Adrenal gland (tissue), 19 donors: ENCODE measurements at places on chromosomes 4 and X. TPM values are rescaled to one million over a fixed set of nuclear protein-coding genes. Genes with fewer than 3 reads are reported as not detected.

Gene RPS6KA6
- total RNA-seq: 4.4 TPM

Gene DAPP1
- 0.42 TPM for total RNA-seq

Gene LANCL3
- 0.69 TPM for total RNA-seq

Gene TLR6
- total RNA-seq: 9.9 TPM

Gene XAGE1A
- not detected for total RNA-seq

Gene CLDN22
- total RNA-seq: not detected

Gene SLITRK4
- total RNA-seq: 38.7 TPM

Gene KCNE5
- total RNA-seq: not detected

Gene XPNPEP2
- 0.18 TPM for total RNA-seq

- no peak overlapping the region for H3K27ac ChIP-seq
- peaks cover 11% of the 10 kb centered on the region for H3K4me1 ChIP-seq
- no peaks in the 10 kb centered on the region for H3K27me3 ChIP-seq
- DNase-seq: no peak
Measured at GRCh38 chr4:53365121-53365485, 758 bp downstream of the SCFD2 start.

DNA sequence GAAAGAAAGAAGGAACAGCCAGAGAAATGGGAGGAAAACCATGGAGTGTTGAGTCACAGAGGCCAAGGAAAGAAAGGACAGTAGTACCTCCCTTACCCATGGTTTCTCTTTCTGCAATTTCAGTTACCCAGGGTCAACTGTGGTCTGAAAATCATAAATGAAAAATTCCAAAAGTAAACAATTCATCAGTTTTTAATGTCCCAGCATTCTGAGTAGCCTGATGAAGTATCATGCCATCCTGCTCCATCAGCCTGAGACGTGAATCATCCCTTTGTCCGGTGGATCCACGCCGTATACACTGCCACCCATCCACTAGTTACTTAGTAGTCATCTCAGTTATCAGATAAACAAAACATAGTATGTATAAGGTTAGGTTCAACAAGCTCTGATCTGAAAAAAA, 114.2 kb downstream of the COMMD8 start:
- H3K36me3 ChIP-seq: no peaks in the 10 kb centered on the region
- H3K4me1 ChIP-seq: no peaks in the 10 kb centered on the region
- no peaks in the 10 kb centered on the region for H3K27me3 ChIP-seq

- H3K27me3 ChIP-seq: no peaks in the 10 kb centered on the region
- no peak overlapping the region for H3K27ac ChIP-seq
- H3K4me1 ChIP-seq: no peaks in the 10 kb centered on the region
- no peak for DNase-seq
- H3K4me3 ChIP-seq: no peak overlapping the region
Measured at GRCh38 chr4:119648398-119648797, 19.8 kb upstream of the PDE5A start.

- no peaks in the 10 kb centered on the region for H3K36me3 ChIP-seq
- H3K27me3 ChIP-seq: peaks cover 33% of the 10 kb centered on the region
- no peak overlapping the region for H3K4me3 ChIP-seq
- no peak for DNase-seq
- H3K27ac ChIP-seq: no peak overlapping the region
Measured at GRCh38 chrX:101190736-101191135, 28.9 kb upstream of the DRP2 start.

- H3K4me1 ChIP-seq: no peaks in the 10 kb centered on the region
- no peaks in the 10 kb centered on the region for H3K27me3 ChIP-seq
- H3K4me3 ChIP-seq: no peak overlapping the region
- no peaks in the 10 kb centered on the region for H3K36me3 ChIP-seq
Measured at GRCh38 chr4:81562093-81562492, 90.4 kb upstream of the RASGEF1B start.

GRCh38 chrX:28177202-28177601, 196.0 kb upstream of the DCAF8L1 start:
- no peak for DNase-seq
- H3K36me3 ChIP-seq: no peaks in the 10 kb centered on the region
- no peak overlapping the region for H3K4me3 ChIP-seq
- no peak overlapping the region for H3K27ac ChIP-seq

- H3K4me3 ChIP-seq: no peak overlapping the region
- peaks cover 5% of the 10 kb centered on the region for H3K27me3 ChIP-seq
- H3K27ac ChIP-seq: no peak overlapping the region
- H3K4me1 ChIP-seq: no peaks in the 10 kb centered on the region
Measured at GRCh38 chrX:103475381-103475780, 43.9 kb downstream of the RAB40A start.

- H3K4me3 ChIP-seq: no peak overlapping the region
- no peaks in the 10 kb centered on the region for H3K4me1 ChIP-seq
- no peaks in the 10 kb centered on the region for H3K36me3 ChIP-seq
- H3K27ac ChIP-seq: no peak overlapping the region
- no peaks in the 10 kb centered on the region for H3K27me3 ChIP-seq
- no peak for DNase-seq
Measured at GRCh38 chr4:78154972-78155590, 98.0 kb downstream of the FRAS1 start.

- DNase-seq: no peak
- H3K27me3 ChIP-seq: no peaks in the 10 kb centered on the region
- no peaks in the 10 kb centered on the region for H3K4me1 ChIP-seq
Measured at GRCh38 chrX:44019911-44020310, 46.7 kb upstream of the NDP start.

DNA sequence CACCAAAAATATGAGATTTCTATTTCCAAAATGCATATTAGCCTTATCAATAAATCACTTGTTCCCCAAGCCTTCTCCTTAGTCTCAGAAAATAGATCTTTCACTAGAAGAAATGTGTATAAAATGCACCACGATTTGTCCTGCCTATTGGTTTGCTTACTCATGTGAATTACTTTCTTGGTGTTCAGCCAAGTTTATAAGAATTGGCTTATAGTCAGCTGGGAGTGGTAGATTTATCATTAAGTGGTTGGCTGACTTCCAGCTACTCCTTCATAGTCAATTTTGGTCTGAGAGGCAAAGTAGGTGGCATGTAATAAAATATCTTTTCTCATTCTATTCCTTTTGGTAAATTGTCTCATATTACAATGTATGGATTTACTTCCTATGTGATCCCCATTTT, 1.3 kb downstream of the SULT1E1 start:
- no peaks in the 10 kb centered on the region for H3K27me3 ChIP-seq
- H3K36me3 ChIP-seq: no peaks in the 10 kb centered on the region
- DNase-seq: no peak
- H3K4me3 ChIP-seq: peak overlapping the region; percentile 37
- no peak overlapping the region for H3K27ac ChIP-seq
- H3K4me1 ChIP-seq: peaks cover 3% of the 10 kb centered on the region

DNA sequence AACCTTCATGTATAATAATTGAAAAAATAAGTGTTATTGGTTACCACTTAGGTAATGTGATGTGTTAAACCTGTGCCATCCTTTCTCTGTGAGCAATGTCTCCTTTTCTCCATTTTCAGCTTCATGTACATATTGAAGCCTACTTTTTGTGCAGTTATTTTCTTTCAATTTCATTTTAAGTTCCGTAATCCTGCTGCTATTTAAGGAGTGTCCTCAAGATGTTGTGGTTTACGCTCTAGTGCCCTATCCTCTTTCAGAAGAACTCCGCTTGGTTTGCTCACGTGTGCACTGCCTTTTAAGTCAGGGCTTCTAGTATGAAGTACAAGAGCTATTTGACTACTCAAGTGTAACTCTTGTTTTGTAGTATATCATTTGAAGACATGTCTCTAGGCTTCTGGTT, 2253.2 kb upstream of the TENM3 start:
- no peaks in the 10 kb centered on the region for H3K36me3 ChIP-seq
- no peak overlapping the region for H3K4me3 ChIP-seq
- no peaks in the 10 kb centered on the region for H3K27me3 ChIP-seq
- H3K27ac ChIP-seq: no peak overlapping the region
- H3K4me1 ChIP-seq: no peaks in the 10 kb centered on the region

- no peaks in the 10 kb centered on the region for H3K36me3 ChIP-seq
- no peak overlapping the region for H3K4me3 ChIP-seq
- no peak overlapping the region for H3K27ac ChIP-seq
- H3K27me3 ChIP-seq: no peaks in the 10 kb centered on the region
Measured at GRCh38 chr4:36256398-36256891, 12.1 kb upstream of the ARAP2 start.

GRCh38 chr4:47705326-47705981, 132.4 kb downstream of the CORIN start:
- H3K36me3 ChIP-seq: no peaks in the 10 kb centered on the region
- H3K27ac ChIP-seq: no peak overlapping the region
- no peaks in the 10 kb centered on the region for H3K4me1 ChIP-seq
- peaks cover 11% of the 10 kb centered on the region for H3K27me3 ChIP-seq

- H3K27me3 ChIP-seq: no peaks in the 10 kb centered on the region
- H3K36me3 ChIP-seq: no peaks in the 10 kb centered on the region
- H3K4me1 ChIP-seq: no peaks in the 10 kb centered on the region
- DNase-seq: no peak
- no peak overlapping the region for H3K4me3 ChIP-seq
Measured at GRCh38 chr4:163744861-163745260, 250.4 kb downstream of the TMA16 start.

DNA sequence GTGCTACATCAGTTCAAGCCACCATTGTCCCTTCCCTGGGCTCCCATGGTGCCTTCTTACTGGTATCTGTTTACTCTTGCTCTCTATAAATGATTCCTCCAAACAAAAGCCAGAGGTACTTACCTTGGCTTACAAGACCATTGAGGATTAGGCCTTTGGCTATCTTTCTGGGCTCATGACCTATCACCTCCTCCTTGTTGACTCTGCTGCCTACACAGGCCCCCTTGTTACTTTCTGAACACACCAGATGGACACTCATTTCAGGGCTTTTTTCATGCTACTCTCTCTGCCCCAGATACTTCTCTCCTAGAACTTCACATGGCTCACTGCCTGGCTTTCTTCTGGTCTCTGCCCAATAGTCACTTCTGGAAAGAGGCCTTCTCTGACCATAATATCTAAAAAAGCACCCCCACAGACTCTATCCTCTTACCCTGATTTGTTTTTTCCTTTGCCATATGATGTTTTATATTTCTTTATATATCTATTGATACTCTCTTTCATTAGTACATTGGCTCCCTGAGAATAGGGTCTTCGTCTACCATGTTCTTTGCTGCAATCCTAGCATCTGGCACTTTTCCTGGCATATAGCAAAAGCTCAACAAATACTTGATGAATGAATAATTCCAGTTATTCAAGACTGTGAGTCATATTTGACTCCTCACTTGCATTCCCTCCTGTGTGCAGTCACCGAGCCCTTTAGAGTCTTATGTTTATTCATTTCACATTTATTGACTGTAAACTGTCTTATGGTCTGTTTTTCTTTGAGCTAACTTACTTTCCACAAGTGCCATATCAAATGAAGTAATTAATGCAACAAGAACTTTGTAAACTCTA, 27.1 kb upstream of the TAPT1 start:
- H3K4me3 ChIP-seq: no peak overlapping the region
- DNase-seq: peak; percentile 46
- H3K36me3 ChIP-seq: no peaks in the 10 kb centered on the region
- H3K27ac ChIP-seq: peak overlapping the region; percentile 50

DNA sequence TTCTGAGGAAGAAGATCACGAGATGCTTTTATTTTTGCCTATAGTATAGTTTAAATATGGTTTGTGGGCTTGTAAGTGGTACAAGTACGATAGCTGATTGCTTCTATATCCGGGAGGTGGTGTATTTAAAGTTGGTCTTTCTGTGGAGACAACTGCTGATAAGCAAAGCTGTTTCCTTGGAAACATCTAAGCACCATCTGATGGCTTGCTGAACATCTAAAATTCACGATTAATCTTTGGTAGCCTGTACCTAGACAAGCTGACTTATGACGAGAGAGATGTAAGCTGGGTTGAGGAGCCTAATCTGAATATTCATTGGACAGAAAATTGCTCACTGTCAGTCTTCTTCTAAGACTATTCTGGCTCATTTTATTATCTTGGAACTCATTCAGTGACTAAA, 74.6 kb upstream of the NWD2 start:
- H3K27me3 ChIP-seq: no peaks in the 10 kb centered on the region
- no peaks in the 10 kb centered on the region for H3K36me3 ChIP-seq
